T-helper 9 cell (primary cell): ENCODE measurements at places on chromosomes 3 and 15.

DNA sequence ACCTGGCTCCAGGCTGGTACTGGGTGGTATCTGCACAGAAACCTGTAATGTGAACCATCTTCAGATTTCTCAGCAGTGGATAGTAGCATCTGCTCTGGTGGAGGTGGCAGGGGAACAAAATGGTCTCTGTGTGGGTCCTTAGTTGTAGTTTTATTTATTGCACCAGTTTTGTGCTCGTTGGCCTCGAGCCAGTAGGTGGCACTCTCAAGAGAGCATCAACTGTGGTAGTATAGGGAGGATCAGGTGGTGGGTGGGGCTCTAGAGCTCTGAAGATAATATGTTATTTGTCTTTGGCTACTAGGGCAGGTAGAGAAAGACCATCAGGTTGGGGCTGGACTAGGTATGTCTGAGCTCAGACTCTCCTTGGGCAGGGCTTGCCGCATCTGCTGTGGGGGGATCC, 254.0 kb upstream of the GPR149 start:
- no peak for DNase-seq

- no peak for DNase-seq
These were observed 428.3 kb downstream of the NAALADL2 start for GRCh38 chr3:175287361-175287963.

- no peak for DNase-seq
These were observed 8.1 kb downstream of the CAV3 start for GRCh38 chr3:8741581-8742261.

DNA sequence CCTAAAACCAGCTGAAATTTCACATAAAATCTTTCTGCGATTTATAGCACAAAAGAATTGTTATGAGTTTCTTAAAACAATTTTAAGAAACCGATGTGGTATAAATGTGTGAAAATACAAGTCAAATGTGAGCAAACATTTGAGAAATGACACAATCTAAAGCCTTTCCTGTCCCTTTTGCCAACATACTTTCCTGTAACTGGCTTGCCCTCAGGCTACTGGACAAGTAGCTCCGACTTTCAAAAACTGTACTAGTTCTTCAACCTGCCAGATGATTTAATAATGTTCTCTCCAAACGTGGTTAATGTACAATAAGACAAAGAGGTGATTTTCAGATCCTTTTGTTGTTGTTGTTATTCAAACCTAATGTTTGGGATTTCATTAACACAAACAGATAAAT, 105.9 kb upstream of the ARHGEF26 start:
- no peak for DNase-seq

- DNase-seq, result no peak
These were observed 11.7 kb upstream of the CCK start for GRCh38 chr3:42277676-42278075.

DNA sequence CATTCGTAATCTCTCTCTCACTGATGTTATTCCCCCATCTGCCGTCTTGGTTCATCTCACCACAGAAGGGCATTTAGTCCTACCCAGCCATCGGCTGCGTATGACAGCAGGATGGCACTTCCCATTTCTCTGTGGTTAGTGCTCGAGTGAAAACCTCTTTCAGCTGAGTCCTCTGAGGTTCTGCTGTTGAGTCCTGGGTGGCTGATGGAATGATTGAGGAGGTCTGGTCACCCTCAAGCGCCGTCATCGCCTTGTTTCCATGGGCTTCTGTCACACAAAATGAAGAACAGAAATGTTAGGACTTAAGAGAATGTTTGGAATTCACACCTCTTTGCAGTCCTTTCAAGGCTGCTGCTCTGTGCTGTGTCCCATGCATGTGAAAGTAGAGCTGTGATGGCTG, 9.4 kb upstream of the SACM1L start:
- DNase-seq, result no peak

- no peak for DNase-seq
These were observed 100.6 kb downstream of the STAG1 start for GRCh38 chr3:136651581-136651980.

- DNase-seq, result no peak
These were observed 252.2 kb downstream of the GABRG3 start for GRCh38 chr15:27223179-27223578.

DNA sequence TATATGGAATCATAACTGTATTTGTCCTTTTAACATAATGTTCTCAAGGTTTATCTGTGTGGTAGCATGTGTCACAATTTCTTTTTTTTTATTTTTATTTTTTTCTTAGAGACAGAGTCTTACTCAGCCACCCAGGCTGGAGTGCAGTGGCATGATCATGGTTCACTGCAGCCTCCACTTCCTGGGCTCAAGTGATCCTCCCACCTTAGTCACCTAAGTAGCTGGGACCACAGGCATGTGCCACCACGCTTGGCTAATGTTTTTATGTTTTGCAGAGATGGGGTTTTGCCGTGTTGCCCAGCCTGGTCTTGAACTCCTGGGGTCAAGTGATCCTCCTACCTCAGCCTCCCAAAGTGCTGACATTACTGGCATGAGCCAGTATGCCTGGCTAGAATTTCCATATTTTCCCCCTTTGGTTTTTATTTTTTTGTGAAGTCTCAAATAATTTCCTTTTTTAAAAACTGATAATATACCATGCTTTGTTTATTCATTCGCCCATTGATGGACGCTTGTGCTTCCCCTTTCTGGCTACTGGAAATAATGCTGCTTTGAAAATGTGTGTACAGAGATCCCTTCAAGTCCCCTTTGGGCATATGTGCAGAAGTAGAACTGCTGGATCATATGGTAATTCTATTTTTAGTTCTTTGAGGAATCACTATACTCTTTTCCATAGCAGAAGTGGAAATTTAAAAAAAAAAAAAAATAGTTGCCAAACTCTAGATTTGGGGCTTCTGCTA, 28.4 kb downstream of the TMEM40 start:
- no peak for DNase-seq

DNA sequence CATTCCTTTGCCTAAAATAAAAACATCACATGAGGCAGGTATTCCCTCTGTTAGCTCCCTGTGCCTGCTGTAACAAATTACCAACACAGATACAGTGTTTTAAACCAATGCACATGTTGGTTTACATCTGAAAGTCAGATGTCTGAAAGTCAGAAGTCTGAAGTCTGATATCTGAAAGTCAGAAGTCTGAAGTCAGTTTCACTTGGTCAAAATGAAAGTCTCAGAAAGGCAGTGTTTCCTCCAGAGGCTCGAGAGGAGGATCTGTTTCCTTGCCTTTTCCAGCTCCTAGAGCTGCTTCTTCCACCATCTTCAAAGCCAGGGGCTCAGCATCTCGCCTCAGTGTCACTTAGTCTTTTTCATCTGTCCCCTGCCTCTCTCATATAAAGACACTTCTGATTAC, 22.0 kb downstream of the SST start:
- DNase-seq, result no peak

DNA sequence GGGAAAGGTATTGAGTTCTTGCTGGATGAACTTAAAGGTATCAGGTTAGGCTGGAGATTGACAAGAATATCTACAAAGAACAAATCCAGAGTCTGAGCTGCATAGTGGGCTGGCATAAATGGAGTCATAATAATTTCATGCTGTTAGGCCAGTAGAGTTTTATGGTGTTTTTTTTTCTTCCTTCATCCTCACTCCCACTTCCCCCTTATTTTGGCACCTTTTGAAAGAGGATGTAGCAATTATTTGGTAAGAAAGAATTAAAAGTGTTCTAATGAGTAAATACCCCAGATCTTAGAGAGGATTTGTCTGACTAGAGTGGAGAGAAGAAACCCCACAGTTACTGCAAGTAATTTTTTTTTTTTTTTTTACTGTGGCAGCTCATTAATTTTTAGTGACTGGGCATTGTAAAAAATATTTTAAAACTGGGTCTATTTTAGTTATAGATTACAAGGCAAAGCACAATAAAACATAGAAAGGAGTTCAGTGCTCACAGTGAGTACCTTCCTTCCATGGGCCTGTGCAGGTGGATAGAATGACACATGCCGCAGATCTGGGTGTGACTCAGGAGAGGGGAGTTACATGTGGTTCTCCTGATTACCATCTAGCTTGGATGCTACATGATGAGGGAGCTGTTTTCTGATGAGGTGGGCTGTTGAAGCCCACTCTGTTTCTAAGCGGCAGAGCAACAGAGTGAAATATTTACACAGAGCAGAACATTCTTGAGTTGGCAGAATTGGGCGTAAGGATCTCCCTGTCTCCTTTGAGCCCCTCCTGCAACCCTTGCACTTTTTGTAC, 5.3 kb downstream of the EDEM1 start:
- no peak for DNase-seq

DNA sequence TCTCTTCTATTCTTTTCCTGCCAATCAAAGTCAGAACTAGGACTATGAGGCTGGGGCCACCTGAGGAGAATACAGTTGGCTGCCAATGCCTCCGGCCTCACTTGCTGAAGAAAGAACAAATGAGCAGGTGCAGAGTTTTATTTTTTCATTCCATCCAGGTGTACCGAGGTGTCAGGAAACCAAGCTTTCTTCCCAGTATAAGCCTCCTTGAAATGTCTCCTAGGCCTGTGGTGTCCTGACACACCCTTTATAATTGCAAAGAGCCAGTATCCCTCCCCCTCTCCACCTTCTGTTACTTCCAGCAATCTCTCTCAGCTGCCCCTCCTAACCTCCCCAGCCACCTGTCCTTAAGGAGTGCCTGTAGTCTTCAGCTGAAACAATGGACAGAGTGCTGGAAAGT, 127.9 kb downstream of the SLC9A9 start:
- no peak for DNase-seq
